Cerebellar nuclear complex (tissue), 1 donor: ENCODE measurements at places on chromosomes 1 and 21.

DNA sequence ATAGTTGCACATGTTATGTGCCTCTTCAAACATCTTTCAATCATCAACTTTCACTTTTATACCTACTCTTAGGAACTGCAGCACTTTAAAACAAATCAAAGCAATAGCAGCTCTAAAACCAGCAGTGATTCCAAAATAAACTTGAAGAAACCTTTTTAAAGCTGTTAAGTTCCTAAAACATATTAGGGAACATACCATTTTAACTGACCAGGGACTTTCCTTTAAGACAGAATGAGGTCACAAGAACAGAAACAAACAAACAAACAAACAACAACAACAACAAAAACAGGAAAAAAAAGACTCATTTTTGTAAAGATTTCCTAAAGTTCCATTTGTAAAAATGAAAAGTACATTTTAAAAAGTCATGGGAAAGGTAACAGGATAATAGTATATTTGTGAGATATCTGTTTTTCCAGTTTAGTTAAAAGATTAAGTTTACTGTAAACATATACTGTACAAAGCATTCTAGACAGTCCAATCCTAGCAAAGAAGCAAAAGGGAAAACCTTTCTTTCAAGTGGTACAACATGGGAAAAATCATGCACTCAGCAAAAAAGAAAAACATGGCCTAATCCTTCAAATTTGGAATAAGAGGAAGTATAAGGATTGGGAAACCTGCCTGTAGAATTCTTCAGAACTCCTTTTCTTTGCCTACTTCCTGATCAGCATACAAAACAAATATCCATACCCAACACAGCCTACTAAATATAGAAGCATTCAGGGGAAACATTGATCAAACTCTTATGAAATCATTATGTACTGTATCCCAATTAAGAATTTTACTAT, 45.5 kb downstream of the EPS15 start:
- DNase-seq: no peak

GRCh38 chr1:201876148-201876818, 12.4 kb upstream of the SHISA4 start:
- no peak for DNase-seq

DNA sequence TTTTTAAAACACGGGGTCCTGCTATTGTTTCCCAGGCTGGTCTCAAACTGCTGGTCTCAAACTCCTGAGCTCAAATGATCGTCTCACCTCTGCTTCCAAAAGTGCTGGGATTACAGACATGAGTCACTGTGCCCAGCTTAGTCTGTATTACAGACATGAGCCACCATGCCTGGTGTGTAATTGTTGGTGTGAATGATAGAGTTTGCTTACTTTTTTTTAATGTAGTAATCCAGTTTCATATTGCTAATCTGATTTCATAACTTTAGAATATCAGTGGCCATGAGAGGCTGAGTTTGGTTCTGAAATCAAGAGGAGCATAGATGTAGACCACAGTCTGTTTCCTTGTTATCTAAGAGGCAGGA, 3.4 kb downstream of the EPB41 start:
- no peak for DNase-seq

- no peak for DNase-seq
Measured at GRCh38 chr1:88648706-88649105, 35.4 kb upstream of the PKN2 start.

- DNase-seq: no peak
Measured at GRCh38 chr1:169565335-169566271, 20.7 kb downstream of the F5 start.

- no peak for DNase-seq
Measured at GRCh38 chr1:5812295-5812694, 179.9 kb downstream of the NPHP4 start.

DNA sequence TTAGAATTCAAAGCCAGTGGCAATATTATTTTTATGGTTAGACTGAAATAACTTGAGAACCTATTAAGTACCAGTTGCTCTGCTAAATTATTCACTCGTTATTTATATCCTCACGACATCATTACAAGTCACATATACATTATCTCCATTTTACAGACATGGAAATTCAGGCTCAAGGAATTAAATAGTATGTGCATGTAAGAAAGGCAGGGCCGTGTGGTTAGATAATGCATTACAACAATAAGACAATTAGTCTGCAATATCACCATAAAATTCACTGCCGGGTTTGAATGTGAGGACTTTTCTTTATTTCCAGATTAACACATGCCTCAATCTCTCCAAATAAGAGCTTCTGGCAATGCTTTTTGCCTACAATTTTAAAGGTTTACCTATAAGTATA, 523.4 kb downstream of the PTBP2 start:
- DNase-seq: no peak

DNA sequence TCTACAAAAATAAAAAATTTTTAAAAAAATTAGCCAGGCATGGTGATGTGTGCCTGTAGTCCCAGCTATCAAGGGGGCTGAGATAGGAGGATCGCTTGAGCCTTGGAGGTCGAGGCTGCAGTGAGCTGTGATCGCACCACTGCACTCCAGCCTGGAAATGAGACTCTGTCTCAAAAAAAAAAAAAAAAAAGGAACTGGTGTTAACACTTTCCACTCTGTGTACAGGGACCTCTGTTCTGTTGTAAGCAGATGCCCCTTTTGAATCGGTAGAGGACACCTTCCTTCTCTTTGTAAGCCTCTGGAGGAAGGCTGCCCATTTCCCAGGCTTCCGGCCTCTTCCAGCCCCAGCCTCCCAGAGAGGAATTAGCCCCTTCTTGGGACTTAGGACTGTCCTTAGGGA, 7.3 kb upstream of the C1orf210 start:
- no peak for DNase-seq

DNA sequence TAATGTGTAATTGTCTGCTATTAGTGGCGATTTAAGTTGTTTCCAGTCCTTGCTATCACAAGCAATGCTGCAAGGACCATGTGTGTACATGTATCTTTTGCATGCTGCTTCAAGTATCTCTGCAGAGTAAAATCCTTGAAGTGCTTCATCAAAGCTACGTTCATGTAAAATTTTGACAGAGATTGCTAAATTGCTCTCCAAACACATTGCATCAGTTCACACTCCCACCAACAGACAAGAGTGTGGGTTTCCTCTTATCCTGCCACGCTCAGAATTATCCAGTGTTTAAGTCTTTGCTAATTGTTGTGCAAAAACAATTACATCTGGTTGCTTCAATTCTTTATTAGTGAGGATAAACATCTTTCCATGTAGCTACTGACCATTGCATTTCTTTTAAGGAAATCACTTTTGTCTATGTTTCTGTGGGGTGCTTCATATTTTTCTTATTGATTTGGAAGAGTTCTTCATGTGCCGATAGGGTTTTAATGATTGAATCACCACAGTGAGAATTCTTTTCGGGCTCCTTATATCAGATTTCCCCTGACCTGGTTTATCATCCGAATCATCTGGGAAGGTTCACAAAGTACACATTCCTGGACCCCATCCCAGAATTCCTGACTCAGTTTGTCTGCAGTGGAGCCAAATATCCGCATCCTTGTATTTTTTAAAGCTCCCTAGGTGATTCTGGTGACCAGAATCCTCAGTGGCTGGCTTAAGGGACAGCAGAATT, 56.3 kb upstream of the GALNT2 start:
- DNase-seq: no peak

- DNase-seq: no peak
Measured at GRCh38 chr1:211951856-211952255, 83.5 kb downstream of the INTS7 start.

- no peak for DNase-seq
Measured at GRCh38 chr21:44542716-44543115, 2.7 kb upstream of the KRTAP10-1 start.
